ENCODE measurements at places on chromosomes 6 and 20.

- no peak for DNase-seq
Measured at GRCh38 chr20:32642257-32643046, 31.3 kb downstream of the C20orf203 start.

- peak; percentile 93 for DNase-seq
Measured at GRCh38 chr20:49610691-49611538, 43.0 kb upstream of the PTGIS start.

DNA sequence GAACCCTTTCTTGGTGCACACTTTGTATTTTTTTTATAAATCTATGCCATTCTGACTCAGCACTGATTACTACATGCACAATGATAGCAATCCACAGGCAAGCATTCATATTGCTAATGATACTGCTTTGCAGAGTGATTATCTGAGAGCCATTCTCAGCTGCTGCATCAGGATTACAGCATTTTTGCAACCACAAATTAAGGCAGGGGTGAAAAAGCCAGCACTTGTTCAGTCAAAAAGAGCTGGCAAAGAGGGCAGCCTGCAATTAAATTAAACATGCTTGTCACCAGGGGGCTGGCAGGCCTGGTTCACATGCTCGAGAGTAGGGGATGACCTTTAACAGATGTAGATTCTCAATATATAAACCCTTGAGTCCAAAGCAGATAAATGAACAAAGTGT, 40.7 kb upstream of the SLC17A4 start:
- no peak for DNase-seq

- no peak for DNase-seq
Measured at GRCh38 chr6:31882344-31882743, 3.5 kb upstream of the SLC44A4 start.

- peak; percentile 76 for DNase-seq
Measured at GRCh38 chr6:90393232-90393884, 96.7 kb upstream of the BACH2 start.

- no peak for DNase-seq
Measured at GRCh38 chr6:48429021-48429420, 318.0 kb upstream of the PTCHD4 start.

DNA sequence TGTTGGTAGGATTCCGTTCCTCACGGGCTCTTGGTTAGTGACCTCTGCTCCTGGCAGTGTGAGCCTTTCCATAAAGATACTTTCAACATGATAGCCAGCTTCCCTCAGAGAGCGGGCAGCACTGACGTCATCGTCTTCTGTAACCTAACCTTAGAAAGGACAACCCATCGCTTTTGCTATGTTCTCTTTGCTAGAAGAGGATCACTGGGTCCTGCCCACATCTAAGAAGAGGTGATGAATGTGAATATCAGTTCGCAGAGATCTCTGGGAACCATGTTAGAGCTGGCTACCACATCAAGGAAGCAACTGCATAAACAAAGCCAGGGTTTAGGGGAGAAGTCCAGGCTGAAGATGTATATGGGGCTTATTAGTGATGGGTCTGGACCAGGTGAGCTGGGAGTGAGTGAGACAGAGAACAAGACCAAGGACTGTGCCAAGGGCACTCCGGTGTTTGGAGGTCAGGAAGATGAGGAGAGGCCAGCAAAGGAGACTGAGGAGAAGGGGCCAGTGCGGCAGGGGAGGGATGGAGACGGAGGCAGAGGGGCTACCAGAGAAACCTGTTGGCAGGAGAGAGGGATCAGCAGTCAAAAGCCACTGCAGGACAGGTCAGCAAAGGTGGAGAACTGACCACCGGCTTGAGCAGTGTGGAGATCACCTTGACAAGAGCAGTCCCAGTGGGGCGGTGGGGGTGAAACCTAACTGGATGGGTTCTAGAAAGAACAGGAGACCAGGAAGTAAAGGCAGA, 39.7 kb downstream of the PIM1 start:
- no peak for DNase-seq

DNA sequence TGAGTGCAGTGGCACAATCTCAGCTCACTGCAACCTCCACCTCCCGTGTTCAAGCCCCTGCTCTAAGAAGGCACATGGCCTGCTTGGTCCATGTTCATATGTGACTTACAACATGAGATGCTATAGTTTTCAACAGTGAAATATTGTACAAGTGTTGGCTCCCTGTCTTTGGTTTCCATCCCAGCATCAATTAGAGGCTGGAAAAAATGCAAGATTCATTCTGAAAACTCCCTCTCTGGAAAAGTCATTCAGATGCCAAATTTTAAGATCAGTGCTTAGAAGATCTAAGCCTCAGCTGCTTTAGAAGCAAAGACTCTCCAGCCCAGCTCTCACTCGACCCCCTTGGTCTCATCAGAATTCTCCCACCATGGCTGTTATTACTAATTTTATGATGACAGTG, 398.9 kb downstream of the KIF16B start:
- DNase-seq = no peak

GRCh38 chr6:116714296-116714695, 33.3 kb downstream of the KPNA5 start:
- DNase-seq = no peak

- no peak for DNase-seq
Measured at GRCh38 chr6:89033461-89033860, 47.1 kb upstream of the PNRC1 start.

GRCh38 chr6:150006961-150007464, 18.3 kb downstream of the RAET1L start:
- peak; percentile 42 for DNase-seq

DNA sequence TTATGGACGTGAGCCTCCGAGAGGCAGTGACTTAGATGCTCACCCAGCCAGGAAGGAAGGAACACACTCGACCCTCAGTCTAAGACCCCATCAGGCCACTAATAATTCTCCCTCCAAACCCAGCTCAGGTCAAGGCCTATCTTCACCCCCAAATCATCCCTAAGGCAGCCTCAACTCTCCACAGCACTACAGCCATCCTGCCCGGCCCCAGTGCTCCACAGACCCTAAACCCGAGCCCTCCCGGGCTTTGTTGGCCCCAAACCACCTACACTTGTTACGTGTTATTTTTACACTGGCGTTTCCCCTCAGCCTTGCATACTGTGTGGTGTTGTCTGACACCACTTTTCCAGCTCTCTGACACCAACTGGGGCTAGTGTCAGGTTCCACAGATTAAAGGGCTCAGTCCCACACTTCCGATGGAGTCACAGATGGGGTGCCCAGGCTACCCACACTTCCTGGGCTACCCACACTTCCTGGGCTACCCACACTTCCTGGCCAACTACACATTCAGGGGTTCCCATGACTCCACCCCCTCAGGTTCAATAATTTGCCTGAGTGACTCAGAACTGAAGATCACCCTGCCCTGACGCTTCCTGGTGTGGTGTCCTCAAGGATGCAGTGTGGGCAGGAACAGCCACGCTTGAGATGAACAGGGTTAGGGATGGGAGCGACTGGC, 25.3 kb downstream of the RBCK1 start:
- DNase-seq = no peak

- peak; percentile 51 for DNase-seq
Measured at GRCh38 chr6:152636021-152636608, 1.0 kb downstream of the SYNE1 start.

- DNase-seq = no peak
Measured at GRCh38 chr6:70518723-70519122, 48.0 kb upstream of the SDHAF4 start.

DNA sequence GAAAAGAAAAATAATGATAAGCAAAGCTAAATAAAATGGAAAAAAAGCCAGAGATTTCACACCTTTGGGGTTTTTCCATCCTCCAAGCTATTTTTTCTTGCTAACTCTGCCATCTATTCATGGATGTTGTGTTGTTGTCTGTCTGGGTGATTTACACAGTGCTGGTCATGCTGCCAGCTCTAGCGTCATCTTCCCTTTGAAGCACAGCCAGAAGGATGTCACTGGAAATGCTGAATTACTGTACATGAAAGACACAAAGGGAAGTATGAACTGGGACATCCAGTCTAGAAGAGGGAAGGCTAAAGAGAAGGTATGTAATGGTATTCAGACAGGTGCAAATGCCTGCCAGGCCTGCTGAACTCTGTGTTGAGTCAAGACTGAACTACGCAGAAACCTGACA, 241.9 kb upstream of the STXBP5 start:
- DNase-seq = no peak

- peak; percentile 74 for DNase-seq
Measured at GRCh38 chr20:9068841-9069663, at the start of gene PLCB4. Gene PLCB4, plus strand, starts transcription at chr20:9069087. Its CDS starts 238,728 bp downstream, at chr20:9307815.

GRCh38 chr6:33297956-33298772, 578 bp downstream of the RGL2 start:
- peak; percentile 86 for DNase-seq

DNA sequence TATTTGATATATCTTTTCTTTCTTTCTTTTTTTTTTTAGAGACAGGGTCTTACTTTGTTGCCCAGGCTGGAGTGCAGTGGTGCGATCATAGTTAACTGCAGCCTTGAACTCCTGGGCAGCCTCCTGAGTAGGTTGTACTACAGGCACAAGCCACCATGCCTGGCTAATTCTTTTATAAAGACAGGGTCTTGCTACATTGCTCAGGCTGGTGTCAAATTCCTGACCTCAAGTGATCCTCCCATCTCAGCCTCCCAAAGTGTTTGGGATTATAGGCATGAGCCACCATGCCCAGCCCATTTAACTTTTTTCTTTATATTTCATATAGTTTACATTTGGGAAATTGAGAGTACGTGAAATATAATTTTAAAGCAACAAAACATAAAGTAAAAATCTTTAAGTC, 10.1 kb downstream of the NUS1 start:
- no peak for DNase-seq

- no peak for DNase-seq
Measured at GRCh38 chr6:32855467-32856174, 1.6 kb downstream of the PSMB9 start.

- peak; percentile 92 for DNase-seq
Measured at GRCh38 chr6:27126815-27127537, 120.5 kb upstream of the PRSS16 start.

GRCh38 chr20:58692579-58693225, at the start of gene NPEPL1:
Gene NPEPL1, plus strand, starts transcription at chr20:58692800. Its CDS starts 101 bp downstream, at chr20:58692901.
- DNase-seq = peak; percentile 90

GRCh38 chr6:26330859-26331217, 34.2 kb upstream of the BTN3A2 start:
- no peak for DNase-seq

GRCh38 chr6:37731888-37732287, 34.2 kb upstream of the MDGA1 start:
- DNase-seq = no peak

DNA sequence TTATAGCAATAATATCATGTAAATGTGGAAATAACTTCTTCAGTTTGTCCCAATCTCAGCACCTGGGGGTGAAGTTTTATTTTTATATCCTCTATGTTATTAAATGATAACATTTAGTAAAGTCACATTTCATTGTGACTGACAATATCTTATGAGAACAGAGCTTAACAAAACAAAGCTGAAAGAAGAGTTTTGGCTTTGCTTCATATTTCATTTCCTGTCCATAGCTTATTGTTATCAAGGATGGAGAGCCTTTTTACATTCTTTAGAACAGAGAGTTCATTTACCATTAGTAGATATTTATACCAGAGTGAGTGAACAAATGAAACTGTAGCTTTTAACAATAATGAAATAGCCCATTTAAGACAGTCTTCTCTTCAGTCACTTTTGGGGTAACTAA, 231.9 kb upstream of the SGK1 start:
- DNase-seq = no peak

DNA sequence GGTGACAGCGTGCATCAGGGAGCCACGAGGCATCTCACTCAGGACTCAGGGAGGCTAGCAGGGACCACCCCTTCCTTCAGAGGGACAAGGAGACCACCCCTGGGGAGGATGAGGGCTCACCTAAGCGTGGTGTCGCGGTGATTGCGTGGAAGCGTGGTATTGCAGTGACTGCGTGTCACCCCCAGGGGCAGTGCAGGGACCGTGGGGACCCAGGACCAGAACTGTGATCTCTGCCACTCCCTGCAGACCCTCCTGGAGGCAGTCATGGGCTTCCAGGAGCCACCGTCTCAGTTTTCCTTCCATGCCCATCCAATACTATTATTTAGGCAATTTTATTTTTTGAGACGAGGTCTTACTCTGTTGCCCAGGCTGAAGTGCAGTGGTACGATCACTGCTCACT, 147.1 kb downstream of the TAF4 start:
- peak; percentile 31 for DNase-seq

GRCh38 chr6:160330619-160331018, 17.6 kb upstream of the SLC22A3 start:
- no peak for DNase-seq

DNA sequence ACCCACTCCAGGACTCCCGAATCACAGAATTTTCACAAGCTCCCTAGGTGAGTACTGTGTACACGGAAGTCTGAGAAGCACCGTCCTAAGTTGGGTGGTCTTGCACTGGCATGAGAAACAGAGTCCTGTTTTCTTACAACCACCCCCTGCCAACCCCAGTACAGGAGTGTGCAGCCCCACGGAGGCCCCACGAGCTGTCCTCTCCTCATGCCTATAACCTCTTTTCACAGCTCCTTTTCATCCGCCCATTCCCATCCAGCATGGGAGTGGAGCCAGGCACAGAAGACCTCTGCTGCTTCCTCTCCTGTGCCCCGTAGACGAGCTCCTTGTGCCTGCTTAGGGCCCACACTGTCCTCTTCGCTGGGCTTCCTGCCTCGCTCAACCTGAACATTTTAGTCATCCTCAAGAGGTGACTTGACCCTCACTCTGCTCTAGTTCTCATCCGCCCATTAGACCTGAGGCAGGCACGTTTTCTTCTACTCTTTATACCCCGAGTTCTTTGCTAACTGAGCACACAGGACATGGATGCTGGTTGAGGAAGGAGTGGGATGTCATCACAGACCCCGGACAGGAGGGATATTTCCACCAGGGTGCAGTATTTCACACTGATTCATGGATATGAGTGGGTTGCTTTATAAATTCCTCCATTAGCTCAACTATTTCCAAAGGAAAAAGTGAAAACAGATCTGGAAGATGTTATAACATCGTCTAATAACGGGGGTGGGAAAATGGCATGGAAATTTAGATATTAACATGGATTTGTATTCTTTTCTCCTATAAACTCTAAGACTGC, 160.5 kb downstream of the TTLL2 start:
- no peak for DNase-seq

DNA sequence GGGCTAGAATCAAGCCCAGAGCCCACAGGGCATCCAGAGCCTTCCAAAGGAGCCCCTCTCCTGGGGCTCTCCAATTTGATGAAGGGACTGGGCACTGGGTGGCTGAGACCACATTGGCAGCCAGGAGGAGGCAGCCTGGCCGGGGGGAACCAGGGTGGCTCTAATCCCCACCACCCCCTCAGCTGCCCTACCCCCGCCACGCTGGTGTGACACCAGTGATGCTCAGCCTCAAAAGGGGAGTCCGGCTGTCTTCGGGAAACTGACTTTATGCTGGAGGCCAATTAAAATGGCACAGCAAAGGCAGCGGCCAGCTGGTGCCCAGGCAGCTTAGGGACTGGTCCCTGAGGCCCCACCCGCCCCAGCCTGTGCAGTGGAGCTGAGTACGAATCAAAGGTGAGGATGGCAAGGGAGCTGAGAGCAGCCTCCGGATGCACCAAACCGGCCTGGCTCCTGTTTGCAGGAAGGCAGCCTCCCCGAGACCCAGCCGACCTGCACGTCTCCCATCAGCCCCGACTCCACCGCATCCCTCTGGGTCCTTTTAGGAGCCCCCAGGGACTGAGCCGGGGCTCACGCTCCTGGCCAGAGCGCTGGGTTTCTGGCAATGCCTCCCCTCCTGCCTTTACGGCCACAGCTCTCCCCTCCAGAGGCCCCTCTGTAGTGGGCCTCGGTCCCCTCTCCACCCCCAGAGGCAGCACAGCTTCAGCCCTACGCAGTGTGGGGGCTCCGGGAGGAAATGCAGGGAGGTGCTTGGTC, 28.5 kb downstream of the CHRNA4 start:
- DNase-seq = no peak

- DNase-seq = no peak
Measured at GRCh38 chr20:25220810-25221591, 25.5 kb downstream of the ENTPD6 start.

All from neural progenitor cell (in vitro differentiated cells).